ENCODE measurements at places on chromosomes 7 and 10.

- DNase-seq: no peak
These were observed 17.5 kb downstream of the ATP6V1F start for GRCh38 chr7:128879939-128880746.

DNA sequence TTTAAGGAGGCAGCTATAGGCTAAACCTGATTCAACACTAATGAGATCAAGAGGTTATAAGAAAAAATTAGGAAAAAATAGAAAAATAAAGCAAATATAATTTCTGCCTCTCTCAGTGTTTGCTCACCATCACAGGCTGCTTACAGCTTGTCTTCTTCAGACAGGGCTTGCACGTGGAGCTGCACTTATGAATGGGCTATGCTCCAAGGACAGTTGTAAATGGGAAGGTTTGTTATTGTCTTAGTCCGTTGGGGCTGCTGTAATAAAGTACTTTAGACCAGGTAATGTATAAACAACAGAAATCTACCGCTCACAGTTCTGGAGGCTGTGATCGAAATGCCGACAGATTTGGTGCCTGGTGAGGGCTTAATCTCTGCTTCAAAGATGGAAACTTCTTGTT is 219.8 kb downstream of the NEBL start:
- DNase-seq: no peak

DNA sequence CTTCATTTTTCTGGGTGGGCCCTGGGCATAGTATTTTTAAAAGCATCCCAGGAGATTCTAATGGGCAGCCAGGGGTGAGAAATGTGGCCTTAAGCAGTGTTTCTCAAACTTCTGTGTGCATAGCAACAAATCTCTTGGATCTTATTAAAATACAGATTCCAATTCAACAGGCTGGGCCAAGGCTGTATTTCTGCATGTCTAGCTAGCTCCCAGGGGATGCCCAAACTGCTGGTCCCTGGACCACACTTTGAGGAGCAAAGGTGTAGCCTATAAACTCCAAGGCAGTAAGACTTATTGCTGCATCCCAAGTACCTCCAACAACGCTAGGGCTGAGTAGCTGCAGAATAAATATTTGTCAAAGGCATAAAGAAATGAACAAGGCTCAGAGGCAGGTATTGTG is 292.9 kb upstream of the ZMIZ1 start:
- no peak for DNase-seq

- no peak for DNase-seq
These were observed 41.8 kb downstream of the CHST3 start for GRCh38 chr10:72006026-72006425.

DNA sequence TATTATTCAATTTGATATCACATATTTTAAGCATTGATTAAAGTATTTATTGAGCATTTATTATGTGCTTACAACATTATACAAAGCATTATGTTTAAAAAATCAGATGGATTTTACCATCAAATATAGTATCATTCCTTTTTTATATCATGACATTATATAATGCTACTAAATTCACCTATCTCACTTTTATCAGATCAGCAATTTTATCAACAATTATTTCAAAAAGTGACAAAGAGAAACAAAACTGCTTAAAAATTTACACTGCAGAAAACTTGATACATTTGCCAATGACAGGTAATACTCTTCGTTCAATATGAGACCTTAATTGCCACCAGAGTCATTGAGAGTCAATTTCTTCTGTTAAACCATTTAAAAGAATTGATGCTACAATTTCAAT is 82.0 kb downstream of the CHCHD3 start:
- no peak for DNase-seq

- DNase-seq: no peak
These were observed 9.0 kb downstream of the CYP2W1 start for GRCh38 chr7:991729-992656.

DNA sequence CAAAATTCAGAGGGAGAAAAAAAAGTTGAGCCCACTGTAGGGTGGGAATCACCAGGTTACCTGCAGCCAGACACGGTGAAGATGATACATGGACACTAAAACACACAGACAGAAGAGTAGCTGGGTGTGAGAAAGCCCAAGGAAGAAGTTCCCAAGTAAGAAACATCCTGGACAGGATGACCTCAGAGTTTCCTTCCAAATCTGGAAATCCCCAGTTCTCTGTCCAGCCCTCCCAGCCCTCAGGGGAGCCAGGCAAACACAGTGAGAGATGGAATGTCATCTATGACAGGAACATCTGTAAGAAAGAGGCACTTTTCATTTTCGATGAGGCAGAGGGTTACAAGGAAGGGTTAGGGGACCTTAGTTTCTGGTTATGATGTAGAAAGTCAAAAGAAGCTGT is 125.1 kb upstream of the LYZL1 start:
- no peak for DNase-seq

DNA sequence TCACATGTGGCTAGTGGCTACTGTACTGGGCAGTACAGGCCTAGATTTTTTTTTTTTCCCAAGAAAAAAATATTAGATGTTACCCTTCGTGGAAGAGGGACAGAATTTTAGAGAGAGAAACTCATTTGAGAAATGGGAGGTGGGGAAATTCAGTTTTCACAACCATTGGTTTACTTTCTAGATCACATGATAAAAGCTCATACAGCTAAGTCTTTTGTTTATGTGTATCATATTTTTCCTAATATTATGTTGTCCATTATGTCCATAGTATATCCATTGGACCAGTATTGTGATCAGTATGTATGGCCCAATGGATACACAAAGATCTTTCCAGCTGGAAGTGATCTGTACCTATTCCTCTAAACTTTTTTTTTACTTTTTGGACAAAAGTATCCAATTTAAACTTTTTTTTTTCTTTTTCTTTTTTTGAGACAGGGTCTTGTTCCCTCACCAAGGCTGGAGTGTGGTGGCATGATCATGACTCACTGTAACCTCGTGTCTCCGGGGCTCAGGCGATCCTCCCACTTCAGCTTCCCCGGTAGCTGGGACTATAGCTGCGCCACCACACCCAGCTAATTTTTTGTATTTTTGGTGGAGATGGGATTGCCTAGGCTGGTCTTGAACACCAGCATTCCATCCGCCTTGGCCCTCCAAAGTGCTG is 4.1 kb downstream of the CALU start:
- DNase-seq: no peak

DNA sequence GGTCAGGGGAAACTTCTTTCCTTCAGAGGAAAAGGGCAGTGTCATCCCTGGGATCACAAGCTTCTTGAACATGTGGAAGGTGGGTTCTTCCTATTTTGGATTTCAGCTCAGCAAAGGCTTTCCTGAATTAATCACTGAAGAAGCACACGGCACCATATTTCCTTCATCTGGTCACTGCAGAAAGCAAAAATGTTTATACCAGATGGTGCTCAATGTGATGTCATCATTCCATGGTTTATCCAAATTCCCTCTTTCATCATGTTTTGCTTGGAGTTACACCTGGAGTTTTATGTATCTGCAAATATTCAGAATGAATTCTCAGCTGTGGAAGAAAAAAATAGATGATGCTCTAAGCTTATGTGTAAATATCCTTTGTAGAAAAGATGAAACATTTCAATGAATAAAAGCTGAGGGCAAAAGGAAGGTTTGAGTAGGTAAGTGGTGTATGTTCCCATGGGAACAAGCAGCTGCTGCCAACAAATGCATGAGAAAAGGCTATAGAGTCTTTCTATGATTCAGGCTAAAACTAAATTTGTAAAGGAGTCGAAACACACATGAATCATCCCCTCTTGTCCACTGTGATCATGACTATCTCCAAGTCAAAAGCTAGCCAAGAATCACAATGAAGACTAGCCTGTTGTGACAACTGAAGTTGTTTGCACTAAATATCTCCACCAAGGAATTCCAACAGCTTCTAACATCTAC is 26.9 kb upstream of the BPGM start:
- no peak for DNase-seq

DNA sequence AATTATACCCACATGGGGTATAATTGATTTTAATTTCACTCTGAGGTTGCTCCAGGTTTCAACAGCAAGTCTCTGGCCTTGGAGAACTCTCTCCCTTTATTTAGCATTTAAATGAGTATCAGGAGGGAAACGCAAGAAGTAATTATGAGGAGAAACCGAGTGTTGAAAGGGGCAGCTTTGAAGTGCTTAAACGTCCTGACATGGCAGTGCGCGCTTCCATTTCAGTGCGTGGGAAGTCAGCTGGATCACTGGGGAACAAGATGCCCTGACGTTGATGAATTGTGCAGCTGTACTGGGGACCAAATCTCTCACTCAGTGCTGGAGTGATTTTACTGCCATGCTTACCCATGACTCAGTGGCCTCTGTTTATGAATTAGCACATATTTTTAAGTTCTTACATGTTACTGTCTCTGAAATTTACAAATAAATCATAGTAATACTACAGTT is 106.0 kb upstream of the PRR15 start:
- no peak for DNase-seq

DNA sequence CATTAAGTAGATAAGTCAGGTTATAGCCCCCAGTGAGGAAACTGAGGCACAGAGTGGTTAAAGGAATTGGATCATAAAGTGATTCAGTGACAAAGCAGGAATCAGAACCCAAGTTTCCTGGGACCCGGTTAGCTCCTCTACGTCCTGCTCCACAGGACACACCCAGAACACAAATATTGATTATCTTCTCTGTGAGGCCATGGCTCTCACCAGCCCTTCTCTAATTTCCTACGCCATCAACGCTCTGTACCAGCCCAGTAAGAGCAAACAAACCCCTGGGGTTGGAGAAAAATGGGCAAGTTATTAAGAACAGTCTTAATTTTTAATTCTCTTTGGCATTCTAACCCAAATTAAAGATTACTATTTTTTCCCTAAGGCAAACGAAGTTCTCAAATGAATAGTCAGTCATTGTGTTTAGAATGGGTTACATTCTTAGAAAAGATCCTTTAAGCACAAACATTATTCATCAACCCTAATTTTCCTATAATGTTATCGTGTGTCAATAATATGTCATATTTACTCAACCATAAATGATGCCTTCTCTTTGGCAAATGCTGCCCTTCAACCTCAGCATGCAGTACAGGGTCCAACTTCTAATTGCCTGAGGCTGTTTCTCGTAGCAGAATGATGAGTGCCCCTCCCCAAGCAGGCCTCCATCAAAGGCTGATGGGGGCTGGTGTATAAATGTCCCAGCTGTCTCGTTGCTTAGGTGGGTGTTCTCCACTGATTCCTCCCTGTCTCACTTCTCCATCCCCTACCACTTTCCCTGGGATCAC is 25.4 kb upstream of the TM9SF3 start:
- DNase-seq: no peak

- DNase-seq: no peak
These were observed 296.0 kb downstream of the BBS9 start for GRCh38 chr7:33425395-33425794.

DNA sequence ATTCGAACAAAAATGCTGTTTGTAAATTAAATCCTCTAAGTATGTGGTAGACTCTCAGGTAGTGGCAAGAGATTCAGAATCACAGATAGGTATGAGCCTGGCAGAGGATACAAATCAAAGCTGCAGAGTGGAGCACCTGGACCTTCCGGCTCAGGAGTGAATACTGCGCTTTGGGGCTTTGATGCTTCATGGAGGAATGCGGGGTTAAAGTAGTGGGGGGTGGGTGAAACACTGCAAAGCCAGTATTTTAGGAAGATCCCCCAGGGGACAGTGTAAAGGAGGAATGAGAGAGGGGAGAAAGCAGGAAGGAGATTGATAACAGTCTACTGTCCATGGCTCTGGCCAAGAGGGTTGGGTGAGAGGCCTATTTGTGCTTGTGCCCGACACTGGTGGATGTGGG is 43.2 kb downstream of the CREB5 start:
- DNase-seq: no peak

GRCh38 chr10:15478429-15478828 is 107.3 kb upstream of the FAM171A1 start:
- DNase-seq: no peak

GRCh38 chr7:109763611-109764010 is 1193.9 kb downstream of the DNAJB9 start:
- DNase-seq: no peak

- DNase-seq: no peak
These were observed 485.8 kb downstream of the PLXNA4 start for GRCh38 chr7:132090444-132090843.

DNA sequence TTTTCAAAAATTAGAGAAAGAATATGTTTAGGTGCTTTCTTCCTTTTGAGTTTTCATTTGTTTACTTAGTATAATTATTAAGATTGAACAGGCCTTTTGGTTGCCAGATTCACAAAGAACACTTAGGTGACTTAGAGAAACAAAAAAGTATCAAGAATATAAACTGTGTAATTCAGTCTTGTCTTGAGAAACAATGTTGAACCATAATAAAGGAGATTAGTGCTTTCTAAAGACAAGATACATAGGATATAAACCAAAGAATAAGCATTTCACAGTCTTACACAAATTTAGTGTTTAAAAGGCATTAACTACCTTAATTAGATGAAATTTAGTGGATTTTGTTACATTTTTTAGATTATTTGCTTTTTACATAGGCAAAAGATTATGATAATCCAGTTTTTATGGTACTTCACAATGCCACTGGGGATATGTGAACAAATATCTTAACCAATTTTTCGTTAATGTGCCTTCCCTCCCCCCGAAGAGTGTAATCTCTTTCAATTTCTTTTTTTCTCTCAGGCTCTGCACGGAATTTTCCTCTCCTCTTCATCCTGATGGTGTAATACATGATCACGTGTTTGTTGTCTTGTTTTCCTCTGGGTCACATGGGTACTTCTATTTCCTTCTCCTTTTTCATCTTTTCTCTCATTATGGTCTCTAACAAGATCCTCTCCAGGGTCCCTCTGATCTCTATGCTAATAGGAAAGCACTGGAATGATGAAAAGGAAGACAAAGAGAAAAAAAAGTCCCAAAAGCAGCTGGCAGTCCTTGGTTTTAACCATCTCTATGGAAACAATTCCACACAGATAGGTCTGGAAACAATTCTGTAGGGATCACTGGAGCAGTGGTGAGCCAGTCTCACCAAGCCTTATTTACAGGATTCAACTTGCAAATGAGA is 3.7 kb upstream of the HNRNPH3 start:
- DNase-seq: no peak

- no peak for DNase-seq
These were observed 10.6 kb downstream of the AUTS2 start for GRCh38 chr7:69608878-69609277.

DNA sequence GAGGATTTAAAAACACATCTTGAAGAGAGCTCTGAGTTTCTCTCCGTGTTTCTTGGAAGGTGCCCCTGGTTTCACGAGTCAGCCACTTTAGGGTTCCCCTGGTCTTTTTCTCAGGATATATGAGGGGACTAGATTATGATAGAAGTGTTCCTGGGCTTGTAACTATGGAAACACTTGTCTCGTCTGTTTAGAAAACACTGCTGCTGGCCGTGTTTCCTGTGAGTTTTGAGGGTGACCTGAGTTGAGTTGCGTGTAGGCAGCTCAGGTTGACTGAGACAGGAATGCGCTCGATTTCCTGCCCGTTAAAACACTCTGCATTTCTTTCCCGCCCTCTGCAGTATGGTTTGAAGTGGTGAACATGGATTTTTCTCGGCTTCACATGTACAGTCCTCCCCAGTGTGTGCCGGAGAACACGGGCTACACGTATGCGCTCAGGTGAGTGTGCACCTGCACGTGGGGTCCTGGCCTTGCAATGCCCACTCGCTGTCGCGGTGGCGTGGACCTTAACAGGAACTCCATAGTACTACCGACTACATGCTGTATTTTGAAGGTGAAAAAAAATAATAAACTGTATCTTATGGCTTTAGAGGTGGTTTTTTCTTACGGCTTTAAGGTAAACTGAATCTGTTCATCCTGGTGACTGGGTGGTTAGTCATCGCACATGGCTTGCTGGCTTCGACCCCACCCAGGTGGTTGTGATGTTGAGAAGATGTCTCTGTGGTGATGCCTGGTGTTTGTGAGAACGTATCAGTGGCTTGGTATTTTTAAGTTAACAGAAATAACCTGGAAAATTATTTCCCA is at the start of gene SUN1:
SUN1 (plus strand) TSS at position 310 of the 801 bp plus-strand sequence; CDS start at position 359, 49 bp downstream.
- peak; percentile 63 for DNase-seq

GRCh38 chr7:121545418-121545817 is 149.3 kb upstream of the FAM3C start:
- no peak for DNase-seq
